ENCODE measurements at places on chromosomes 4 and X. TPM values are rescaled to one million over a fixed set of nuclear protein-coding genes. Genes with fewer than 3 reads are reported as not detected.

DNA sequence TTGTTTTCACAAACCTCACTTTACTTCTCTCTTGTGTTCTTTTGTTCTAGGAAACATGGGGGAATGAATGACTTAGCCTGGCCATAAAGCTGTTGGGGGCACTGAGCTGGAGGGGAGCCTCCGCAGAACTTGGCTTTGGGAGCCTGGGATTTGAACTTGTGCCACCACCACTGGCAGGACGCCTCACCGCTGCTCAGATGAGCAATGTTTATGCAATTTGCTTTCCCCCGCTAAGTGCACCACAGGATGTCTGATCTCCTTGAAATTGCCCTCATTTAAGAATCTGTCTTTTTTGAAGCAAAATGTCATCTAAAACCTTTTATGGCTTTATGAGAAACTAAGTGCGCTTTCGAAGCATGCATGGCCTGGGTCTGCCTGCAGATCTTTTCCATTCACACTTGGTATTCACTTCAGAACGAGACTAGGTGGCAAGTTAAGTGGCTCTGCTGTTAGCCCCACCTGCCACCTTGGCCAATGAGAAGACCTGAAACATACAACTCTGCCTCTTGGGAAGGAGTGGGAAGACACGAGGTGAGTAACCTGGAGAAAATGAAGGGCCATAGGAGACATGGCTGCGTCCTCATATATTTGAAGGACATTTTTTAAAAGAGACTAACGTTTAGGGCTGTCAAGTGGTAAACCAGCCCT, 119.3 kb downstream of the LDB2 start:
- H3K4me3 ChIP-seq: no peak overlapping the region
- no peaks in the 10 kb centered on the region for H3K36me3 ChIP-seq
- H3K4me1 ChIP-seq: no peaks in the 10 kb centered on the region
- no peaks in the 10 kb centered on the region for H3K27me3 ChIP-seq
- DNase-seq: no peak
- no peak overlapping the region for H3K27ac ChIP-seq

- H3K4me3 ChIP-seq: no peak overlapping the region
- no peaks in the 10 kb centered on the region for H3K27me3 ChIP-seq
- no peak for DNase-seq
- H3K4me1 ChIP-seq: no peaks in the 10 kb centered on the region
These were observed 59.2 kb downstream of the MAP7D2 start for GRCh38 chrX:20057479-20057878.

DNA sequence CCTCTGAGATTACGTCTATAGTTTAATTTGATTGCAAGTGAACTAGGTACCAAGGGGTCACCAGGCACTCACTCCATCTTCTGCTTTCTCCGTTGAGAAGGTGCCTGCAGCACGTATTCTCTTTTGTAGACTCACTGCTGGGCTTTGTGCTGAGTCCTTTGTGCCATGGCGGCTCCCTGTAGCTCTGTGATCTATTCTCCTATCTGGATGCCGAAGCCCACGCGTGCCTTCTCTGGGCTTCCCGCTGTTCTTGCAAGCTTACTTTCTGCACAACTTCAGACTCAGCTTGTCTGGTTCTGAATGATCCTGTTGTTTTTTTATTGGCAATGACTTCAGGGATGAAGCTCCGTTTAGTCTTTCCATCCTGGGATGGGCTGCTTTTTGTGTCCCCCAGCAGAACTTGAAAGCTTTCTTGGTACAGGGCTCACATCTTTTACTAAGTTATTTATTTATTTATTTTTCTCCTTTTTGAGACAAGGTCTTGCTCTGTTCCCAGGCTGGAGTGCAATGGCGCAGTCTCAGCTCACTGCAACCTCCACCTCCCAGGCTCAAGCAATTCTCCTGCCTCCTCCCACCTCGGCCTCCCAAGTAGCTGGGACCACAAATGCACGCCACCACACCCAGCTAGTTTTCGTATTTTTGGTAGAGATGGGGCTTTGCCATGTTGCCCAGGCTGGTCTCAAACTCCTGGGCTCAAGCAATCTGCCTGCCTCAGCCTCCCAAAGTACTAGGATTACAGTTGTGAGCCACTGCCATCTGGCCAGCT, 100.9 kb upstream of the NKX1-1 start:
- H3K4me1 ChIP-seq: no peaks in the 10 kb centered on the region
- H3K36me3 ChIP-seq: no peaks in the 10 kb centered on the region
- DNase-seq: no peak
- no peaks in the 10 kb centered on the region for H3K27me3 ChIP-seq

DNA sequence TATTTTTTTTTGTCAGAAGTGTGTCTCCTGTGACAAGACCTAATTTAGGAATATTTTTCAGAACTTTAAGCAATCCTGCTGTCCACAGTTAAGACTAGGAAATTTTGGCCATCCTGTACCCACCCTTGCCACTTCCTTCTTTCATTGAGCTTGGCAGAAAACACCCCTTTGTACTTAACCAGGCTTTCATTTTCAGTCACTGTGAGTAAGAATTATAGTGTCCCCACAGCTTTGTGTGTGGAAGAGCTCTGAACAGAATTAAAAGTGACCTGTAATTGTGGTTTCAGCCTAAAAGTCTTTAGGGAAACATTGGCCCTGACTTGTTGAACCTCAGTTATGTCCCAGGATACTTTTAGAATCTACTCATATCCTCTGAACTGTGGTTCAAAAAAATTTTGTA, 153.7 kb upstream of the BMP3 start:
- H3K4me1 ChIP-seq: no peaks in the 10 kb centered on the region
- H3K27ac ChIP-seq: no peak overlapping the region
- no peak for DNase-seq
- no peaks in the 10 kb centered on the region for H3K36me3 ChIP-seq
- no peaks in the 10 kb centered on the region for H3K27me3 ChIP-seq
- H3K4me3 ChIP-seq: no peak overlapping the region

The ADH7 gene
- not detected for total RNA-seq

The TRPC5OS gene
- total RNA-seq: not detected

The GLRB gene
- 0.12 TPM for total RNA-seq
